Bronchial smooth muscle cell (primary cell): ENCODE measurements at places on chromosomes 7 and 10. TPM values are rescaled to one million over a fixed set of nuclear protein-coding genes. Genes with fewer than 3 reads are reported as not detected.

PTPRN2 gene
- total RNA-seq, result under 0.01 and 0.34 TPM in 2 replicates

ASAH2 gene
- 0.26 and 0.32 TPM in 2 replicates for total RNA-seq

GFRA1 gene
- total RNA-seq, result under 0.01 TPM in 2 replicates

HOXA10 gene
- total RNA-seq, result under 0.01 TPM in 1 of 2 replicates, not detected in the other

PNLIPRP2 gene
- total RNA-seq, result not detected in 2 replicates

ACHE gene
- total RNA-seq, result under 0.01 and 0.17 TPM in 2 replicates

TMEM236 gene
- total RNA-seq, result under 0.01 TPM in 1 of 2 replicates, not detected in the other

ZNF425 gene
- 6.3 and 6.5 TPM in 2 replicates for total RNA-seq

CCSER2 gene
- 19.4 and 23.1 TPM in 2 replicates for total RNA-seq

AKR1C4 gene
- not detected in 2 replicates for total RNA-seq

TFR2 gene
- total RNA-seq, result 0.26 TPM in 1 of 2 replicates, not detected in the other

SLIT1 gene
- under 0.01 TPM in 2 replicates for total RNA-seq

A1CF gene
- under 0.01 TPM in 1 of 2 replicates, not detected in the other for total RNA-seq

FKBP9 gene
- total RNA-seq, result 428 and 556 TPM in 2 replicates

NODAL gene
- not detected in 2 replicates for total RNA-seq

NHLRC2 gene
- total RNA-seq, result 4.7 and 6.9 TPM in 2 replicates

SH2D4B gene
- total RNA-seq, result under 0.01 TPM in 1 of 2 replicates, not detected in the other

RPEL1 gene
- under 0.01 TPM in 1 of 2 replicates, not detected in the other for total RNA-seq

NPY4R gene
- under 0.01 TPM in 1 of 2 replicates, not detected in the other for total RNA-seq

LGI1 gene
- total RNA-seq, result 0.26 TPM in 1 of 2 replicates, not detected in the other

KAT6B gene
- 22.8 and 26.5 TPM in 2 replicates for total RNA-seq

MBL2 gene
- not detected in 2 replicates for total RNA-seq

PPP1R3C gene
- 125 and 167 TPM in 2 replicates for total RNA-seq

GPR37 gene
- total RNA-seq, result 1.8 and 4.7 TPM in 2 replicates

OR6V1 gene
- total RNA-seq, result not detected in 2 replicates

TRPV6 gene
- not detected in 2 replicates for total RNA-seq

PPP1R17 gene
- total RNA-seq, result under 0.01 TPM in 1 of 2 replicates, not detected in the other

NRCAM gene
- 0.17 and 1.4 TPM in 2 replicates for total RNA-seq

ODAD2 gene
- total RNA-seq, result under 0.01 and 0.32 TPM in 2 replicates

WIPF3 gene
- under 0.01 TPM in 1 of 2 replicates, not detected in the other for total RNA-seq

FFAR4 gene
- not detected in 2 replicates for total RNA-seq
